Stimulated activated CD4-positive, alpha-beta T cell treated with anti-CD3 and anti-CD28 coated beads, Interleukin-15, amount 100 ng/mL, for 1 hour (primary cell): ENCODE measurements at places on chromosomes 6 and 20.

DNA sequence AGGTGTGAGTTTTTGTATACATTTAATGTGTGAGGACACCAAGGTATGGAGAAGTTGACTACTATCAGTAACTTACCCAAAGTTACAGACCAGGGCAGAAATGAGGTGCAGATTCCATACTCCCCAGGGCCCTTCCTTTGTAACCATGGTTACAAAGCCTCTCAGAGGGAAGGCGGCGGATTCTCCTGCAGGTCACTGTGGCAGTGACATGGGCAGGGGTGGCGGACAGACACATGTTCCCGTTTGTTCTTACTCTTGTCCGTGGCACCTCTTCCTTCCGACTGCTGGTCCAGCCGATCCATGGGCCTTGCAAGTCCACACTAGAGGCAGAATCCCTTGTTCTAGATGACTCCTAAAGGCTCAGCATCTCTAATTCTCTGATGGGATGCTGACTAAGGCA lies 43.0 kb downstream of the PDYN start:
- DNase-seq = no peak

- no peak for DNase-seq
Measured at GRCh38 chr6:102485480-102485879, 1092.0 kb downstream of the GRIK2 start.

DNA sequence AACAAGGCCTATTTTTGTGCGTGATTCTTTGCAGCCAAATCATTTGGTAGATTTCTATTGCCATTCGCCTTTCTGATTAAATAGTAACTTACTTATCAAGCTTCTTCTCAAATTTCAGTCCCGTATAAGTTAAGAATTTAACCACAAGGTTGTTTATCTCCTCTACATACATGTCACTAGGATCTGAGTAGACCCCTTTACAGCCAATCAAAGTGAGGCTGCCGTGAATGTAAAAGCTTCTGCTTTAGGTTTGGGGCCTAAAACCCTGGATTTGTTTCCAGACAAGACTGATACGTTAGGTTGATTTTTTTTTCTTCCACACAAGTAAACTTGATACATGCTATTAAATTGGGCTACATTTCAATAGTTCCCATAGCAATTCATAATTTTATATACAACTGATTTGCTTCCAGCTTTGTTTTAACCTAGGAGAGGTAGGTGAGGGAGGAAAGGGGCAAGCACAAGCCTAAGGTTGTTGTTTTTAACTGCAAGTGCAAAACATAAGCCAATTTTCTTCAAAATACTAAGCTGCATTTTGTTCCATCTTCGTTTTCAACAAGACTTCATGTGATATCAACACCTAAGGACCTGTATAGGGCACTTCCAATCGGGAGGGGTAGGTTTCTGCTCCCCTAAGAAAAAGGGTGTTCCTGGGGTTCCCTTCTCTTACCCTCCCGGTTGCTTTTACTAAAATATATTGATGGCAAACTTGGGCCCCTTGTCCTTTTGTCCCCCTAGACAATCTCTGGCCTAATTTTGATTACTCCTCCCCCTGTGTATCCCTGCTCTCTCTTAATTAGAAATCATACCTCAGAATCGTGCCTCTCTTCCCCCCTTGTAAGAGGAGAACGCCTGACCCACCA lies 1.7 kb downstream of the RANBP9 start:
- no peak for DNase-seq

GRCh38 chr6:17202526-17202925 lies 78.6 kb upstream of the RBM24 start:
- no peak for DNase-seq
